Stimulated activated CD4-positive, alpha-beta T cell treated with anti-CD3 and anti-CD28 coated beads, Interleukin-15, amount 100 ng/mL, for 24 hours (primary cell): ENCODE measurements at places on chromosomes 16 and 17.

DNA sequence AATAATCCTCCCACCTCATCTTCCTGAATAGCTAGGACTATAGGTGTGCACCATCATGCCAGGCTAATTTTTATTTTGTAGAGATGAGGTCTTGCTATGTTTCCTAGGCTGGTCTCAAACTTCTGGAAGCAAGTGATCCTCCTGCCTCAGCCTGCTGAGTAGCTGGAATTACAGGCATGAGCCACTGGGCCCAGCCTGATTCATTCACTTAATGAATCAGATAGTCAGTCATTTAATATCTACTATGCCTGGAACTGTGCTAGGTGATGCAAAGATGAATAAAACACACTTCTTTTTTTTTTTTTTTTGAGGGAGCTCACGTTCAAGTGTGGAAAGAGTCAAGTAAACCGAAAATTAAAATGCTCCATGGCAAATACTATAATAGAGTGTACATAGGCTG lies 39.4 kb downstream of the EFCAB13 start:
- DNase-seq, result no peak

GRCh38 chr17:45115871-45116270 lies 16.4 kb downstream of the PLCD3 start:
- DNase-seq, result no peak

- DNase-seq, result no peak
Measured at GRCh38 chr17:81738801-81739393, 26.8 kb downstream of the SLC25A10 start.

- no peak for DNase-seq
Measured at GRCh38 chr17:48732688-48733629, 4.4 kb upstream of the HOXB13 start.

GRCh38 chr16:8656376-8656775 lies 18.0 kb upstream of the ABAT start:
- no peak for DNase-seq
